ENCODE measurements at places on chromosomes 6 and 20.

DNA sequence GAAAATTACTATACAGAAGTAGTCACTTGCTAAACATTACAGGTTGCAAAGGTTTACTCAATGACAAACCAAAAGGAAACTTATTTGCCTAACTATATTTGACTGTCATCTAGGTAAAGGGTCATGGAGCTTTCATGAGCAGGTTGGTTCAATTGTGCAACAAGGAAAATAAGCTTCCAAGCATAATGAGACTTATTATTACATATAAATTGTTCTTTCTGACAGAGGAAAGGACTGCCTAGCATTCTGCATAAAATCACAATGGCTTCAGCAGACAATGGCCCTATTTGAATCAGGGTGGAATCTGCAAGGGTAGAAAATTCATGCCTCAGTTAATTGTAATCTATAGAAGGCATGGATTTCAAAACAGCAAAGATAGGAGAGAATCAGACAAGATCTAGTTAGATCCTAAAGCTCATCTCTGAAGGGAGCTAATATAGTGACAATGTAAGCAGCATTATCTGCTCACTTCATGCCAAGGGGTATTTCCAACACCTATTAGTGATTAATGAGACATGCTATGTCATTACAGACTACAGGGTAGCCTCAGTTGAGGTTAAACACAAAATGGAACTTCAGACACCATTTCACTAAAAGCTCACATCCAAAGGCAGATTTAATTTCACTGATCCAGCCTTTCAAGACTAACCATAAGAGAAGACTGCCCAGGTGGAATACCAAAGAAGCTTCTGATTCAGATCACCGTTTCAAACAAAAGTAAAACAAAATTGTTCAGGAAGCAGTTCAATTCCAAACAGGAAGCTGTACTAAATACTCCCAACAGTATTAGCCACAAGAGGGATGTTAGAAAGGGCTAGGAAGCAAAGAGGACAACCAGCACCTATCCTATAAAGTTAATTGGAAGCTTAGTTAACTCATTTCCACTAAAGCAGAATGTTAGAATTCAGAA is 8.5 kb downstream of the STAU1 start:
- peak; percentile 77 for DNase-seq

DNA sequence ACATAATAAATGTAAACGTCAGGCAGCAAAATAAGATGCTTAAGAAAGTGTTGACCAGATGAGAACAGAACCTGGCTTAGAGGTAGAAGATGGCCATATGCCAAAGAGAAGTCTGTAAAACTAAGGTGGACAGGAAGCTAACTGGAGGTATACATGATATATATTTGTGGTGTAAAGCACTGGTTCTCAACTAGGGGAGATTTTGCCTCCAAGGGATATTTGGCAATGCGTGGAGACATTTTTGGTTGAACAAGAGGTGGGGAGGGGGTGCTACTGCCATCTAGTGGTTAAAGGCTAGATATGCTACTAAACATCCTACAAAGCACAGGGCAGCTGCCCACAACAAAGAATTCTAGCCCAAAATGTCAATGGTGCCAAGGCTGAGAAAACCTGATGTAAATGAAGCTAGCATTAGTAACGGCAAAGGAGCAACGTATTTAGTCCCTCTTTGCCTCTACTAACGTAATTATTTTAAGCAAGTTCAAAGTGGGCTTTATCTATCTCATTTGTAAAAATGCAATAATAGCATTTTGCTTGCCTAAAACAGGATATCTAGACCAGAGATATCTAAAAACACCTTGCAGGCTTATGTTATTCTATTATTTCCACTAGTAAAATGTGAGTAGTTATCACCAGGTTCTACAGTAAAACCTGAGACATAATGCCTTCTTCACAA is 182.6 kb downstream of the RNGTT start:
- peak; percentile 38 for DNase-seq

GRCh38 chr20:52039790-52040189 is 151.8 kb downstream of the ZFP64 start:
- no peak for DNase-seq

GRCh38 chr6:125974214-125974866 is 12.0 kb upstream of the TRMT11 start:
- peak; percentile 71 for DNase-seq

GRCh38 chr6:53896196-53896595 is 101.4 kb downstream of the LRRC1 start:
- DNase-seq: no peak

DNA sequence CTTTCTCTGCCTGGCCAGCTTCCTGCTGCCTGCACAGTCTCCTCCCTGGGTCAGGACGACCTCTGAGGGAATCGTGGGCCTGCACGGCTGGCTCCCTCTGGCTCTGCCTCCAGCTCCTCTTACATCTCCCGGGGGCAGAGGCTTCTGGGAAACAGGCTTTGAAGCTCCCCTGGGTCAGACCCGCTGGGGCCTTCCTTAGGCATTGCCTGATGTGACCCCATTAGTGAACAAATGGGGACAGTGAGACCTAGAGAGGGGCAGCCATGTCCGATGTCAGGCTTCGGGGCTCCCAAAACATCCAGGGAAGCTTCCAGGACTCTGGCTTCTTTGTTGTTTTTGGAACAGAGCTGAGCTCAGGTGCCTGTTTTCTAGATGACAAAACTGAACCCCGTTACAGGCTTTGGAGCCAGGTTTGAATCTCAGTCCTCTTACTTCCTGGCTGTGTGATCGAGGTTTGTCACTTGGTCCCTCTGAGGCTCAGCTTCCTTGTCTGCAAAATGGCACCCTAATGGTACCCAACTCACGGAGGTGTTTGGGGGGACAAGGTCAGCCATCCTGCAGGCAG is 94.3 kb downstream of the CEBPB start:
- DNase-seq: no peak

GRCh38 chr6:157595768-157596167 is 214.8 kb downstream of the ZDHHC14 start:
- no peak for DNase-seq

DNA sequence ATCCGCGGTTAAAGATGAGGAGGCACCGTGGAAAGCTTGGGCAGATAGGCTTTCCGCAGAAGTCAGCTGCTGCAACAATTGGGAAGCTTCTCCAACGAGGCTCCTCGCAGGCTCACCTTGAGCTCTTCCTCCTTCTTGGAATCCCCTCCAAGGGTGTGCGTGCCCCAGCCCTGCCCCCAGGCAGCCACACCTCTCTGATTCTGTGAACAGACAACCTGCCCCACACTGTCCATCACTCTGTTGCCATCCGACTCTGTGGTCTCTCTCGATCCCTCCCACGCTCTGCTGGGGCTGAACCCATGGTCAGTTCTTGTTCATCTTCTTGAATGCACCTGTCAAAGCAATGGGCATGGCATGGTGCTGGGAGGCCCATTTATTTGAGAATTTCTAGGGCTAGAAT is 31.5 kb downstream of the PACSIN1 start:
- no peak for DNase-seq

- DNase-seq: no peak
Measured at GRCh38 chr6:105977934-105978504, 108.1 kb upstream of the PRDM1 start.

DNA sequence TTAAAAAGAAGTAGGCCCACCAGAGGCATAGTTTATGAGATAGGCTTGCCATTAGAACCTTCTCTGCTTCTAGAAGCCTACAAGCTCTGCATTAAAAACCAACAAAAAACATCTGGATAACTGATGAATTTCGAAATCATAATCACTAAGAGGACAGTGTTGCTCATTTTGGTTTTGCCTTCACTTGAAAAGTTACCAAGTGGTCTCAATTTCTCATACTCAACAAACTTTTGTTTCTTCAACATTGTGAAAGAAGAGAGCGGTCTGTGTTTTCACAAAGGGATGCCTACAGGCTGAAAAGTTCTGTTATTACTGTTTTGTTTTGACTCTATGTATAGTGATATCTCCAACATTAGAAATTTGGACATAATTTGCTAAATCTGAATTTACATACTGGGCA is 98.9 kb downstream of the PDSS2 start:
- no peak for DNase-seq

- DNase-seq: no peak
Measured at GRCh38 chr20:8756410-8756809, 312.5 kb upstream of the PLCB4 start.

GRCh38 chr20:24111858-24112257 is 123.3 kb upstream of the GGTLC1 start:
- DNase-seq: no peak

GRCh38 chr6:4545893-4546292 is 230.3 kb upstream of the CDYL start:
- no peak for DNase-seq

DNA sequence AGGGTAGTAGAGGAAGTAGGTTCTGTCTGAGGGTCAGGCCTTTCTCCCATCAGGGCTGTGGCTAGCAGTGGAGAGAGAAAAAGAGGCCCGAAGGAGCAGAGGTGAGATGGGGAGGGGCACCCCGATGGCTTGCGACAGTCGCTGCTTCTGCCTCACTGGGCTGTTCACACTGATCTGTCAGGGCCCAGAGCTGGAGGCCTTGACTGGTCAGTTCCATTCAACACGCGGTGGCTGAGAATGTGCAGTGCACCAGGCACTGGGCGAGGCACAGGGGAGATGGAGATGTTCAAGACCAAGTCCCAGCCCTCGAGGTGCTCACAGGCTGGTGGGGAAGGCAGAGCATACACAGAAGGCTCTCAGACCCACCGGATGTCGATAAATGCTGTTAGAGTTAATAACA is 21.4 kb downstream of the SLC12A5 start:
- DNase-seq: no peak

- no peak for DNase-seq
Measured at GRCh38 chr6:170206317-170206621, 84.6 kb downstream of the DLL1 start.

Data from PC-9 (cell line).